ENCODE measurements at places on chromosomes 4 and X. TPM values are rescaled to one million over a fixed set of nuclear protein-coding genes. Genes with fewer than 3 reads are reported as not detected.

- no peak for DNase-seq
Observed at GRCh38 chrX:109357706-109358105, 124.2 kb downstream of the GUCY2F start.

DNA sequence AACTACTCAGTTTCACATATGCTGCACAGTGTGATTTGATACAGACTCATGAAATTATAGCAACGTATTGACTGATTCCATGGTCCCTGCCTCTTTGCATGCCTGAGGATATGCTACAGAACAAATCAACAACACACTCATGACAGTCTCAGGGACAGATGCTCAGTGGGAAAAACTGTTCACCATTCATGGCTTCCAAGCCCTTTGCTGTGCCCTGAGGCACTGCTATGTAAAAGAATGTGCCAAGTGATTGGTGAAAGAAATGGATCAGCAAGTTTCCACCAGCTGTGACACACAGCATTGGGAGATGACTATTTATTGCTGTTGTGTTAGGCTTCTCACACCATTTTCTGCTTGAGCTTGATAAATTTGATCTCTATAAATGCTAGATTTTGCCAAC lies 825.6 kb upstream of the INTU start:
- no peak for DNase-seq

GRCh38 chr4:138063581-138063980 lies 178.6 kb downstream of the SLC7A11 start:
- DNase-seq, result no peak

DNA sequence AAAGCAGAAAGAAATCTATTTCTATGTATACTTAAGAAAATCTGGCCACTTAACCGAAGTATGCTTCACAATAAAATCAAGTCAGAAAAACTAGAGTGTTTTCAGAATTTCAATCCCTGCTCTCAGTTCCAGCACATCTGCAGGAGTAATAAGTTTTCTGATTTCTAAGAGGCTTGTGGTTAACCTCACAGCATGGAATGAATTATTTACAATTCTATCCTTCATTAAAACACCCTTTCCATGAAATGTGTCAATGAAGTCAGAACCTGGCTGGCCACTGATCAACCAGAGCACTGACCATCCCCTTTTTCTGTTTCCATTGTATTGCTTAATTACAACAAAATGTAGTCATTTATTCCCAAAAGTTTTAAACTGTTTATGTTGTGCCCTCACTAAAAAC lies 781.4 kb upstream of the INTU start:
- DNase-seq, result no peak

Gene SSX1
- not detected for total RNA-seq

GRCh38 chr4:160414496-160414895 lies 1311.6 kb downstream of the RAPGEF2 start:
- no peak for DNase-seq

Data from adrenal gland (tissue), 19 donors.